ENCODE measurements at places on chromosomes 5 and 9.
A peak's percentile ranks its signal among the peaks of the same experiment; 100 is the strongest.

GRCh38 chr9:136784249-136784996 is 6.7 kb upstream of the TMEM141 start:
- DNase-seq: peak; percentile 65

DNA sequence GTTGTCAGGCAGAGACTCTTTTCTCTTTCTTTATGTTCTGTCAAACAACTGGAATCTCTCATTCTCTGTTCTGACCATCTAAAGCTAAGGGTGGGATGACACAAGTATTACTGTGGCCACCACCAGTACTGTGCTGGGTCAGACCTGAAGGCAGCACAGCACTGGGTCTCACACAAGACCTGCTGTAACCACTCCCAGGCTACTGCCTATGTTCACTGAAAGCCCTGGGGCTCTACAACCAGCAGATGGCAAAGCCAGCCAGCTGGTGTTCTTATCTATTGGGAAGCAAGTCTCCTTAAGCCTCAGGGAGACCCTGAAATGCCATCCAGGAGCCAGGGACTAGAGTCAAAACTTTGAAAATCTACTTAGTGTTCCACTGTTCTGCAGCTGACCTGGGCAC is 189.5 kb downstream of the SLCO4C1 start:
- DNase-seq: no peak

GRCh38 chr5:8756498-8757084 is 789.3 kb downstream of the SEMA5A start:
- peak; percentile 83 for DNase-seq

GRCh38 chr5:66718374-66719002 is 122.3 kb downstream of the MAST4 start:
- no peak for DNase-seq

DNA sequence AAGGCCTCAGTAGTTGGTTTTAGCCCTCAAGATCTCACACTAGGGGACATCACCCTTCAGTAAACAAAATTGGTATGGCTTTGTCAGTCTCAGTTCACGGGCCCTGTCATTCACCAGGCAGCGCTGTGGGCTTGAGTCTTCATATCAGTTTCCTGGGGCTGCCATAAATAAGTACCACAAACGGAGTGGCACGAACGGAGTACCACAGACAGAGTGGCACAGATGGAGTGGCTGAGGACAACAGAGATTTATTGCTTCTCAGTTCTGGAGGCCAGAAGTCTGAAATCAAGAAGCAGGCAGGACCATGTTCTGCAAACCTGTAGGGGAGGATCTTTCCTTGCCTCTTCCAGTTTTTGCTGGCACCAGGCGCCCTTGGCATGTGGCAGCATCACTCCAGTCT is 37.5 kb downstream of the DYNC2I2 start:
- no peak for DNase-seq

GRCh38 chr9:107294756-107295155 is 11.7 kb downstream of the RAD23B start:
- no peak for DNase-seq

DNA sequence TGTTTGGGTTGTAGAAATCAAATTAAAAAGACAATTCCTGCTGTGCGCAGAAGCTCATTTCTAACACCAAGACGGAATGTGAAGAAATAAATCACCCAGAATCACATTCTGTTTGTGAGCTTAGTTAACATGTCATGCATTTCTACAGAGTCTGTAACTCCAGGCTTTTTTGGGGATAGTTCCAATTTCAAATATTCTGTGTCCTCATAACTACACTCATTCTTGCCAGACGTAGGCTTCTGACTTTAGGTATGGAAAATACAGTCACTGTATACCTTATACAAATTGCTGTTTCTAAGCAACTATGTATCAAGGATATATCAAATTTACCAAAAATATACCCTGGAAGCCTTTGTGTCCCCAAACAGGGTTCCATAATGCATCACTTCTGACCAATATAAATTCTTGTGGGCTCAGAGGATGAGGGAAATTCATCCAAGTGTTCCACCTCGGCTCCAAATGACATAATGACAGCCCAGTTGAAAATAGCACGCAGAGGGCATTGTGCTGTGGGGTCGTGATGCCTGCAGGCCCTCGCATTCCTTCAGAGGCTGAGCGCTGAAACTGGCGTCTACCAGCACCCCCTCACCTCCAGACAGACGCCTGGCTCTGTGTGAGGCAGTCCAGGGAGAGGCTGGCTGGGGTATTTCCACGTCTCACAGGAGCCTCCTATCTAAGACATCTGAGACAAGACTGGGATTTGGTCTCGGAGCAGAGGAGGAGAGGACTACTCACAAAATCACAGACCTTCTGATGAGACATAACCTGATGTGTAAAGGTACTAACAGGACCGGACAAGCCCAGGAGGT is 79.8 kb downstream of the KLF4 start:
- DNase-seq: no peak

DNA sequence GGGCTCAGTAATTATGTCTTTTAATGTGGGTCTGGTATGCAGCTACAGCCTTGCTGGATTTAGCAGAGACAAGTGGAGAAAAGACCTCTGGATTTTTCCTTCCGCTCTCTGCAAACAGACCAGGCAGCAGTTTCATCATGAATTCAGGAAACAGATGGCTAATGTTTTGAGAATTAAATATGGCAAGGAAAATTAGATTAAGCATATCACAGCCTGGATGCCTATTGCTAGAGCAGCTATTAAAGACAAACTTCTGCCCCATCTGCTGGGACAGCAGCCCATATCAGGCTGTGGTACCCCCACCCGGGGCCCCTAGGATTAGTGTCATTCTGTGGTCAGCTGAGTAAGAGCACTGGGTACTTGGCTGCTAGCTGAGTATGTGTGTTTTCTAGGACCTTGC is 6.2 kb downstream of the SKP2 start:
- no peak for DNase-seq

GRCh38 chr9:69030851-69031645 is 4.5 kb upstream of the FXN start:
- DNase-seq: no peak

- no peak for DNase-seq
Observed at GRCh38 chr5:56143373-56143714, 89.8 kb downstream of the ANKRD55 start.

DNA sequence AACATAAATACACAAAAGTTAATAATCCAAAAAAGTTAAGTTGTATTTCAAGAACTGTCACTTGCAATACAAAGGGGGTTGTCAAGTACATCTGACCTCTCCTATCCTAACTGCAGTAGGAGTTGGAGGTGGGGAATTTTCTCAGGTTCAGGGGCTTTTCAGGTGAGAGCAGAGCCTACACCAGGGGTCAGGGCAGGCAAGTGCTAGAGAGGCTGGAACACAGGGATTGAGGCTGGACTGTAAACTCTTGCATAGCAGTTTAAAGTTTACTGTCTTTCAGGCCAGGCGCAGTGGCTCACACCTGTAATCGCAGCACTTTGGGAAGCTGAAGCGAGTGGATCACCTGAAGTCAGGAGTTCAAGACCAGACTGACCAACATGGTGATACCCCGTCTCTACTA is 25.4 kb upstream of the RASGRF2 start:
- DNase-seq: no peak

GRCh38 chr5:132637241-132637640 is 20.7 kb upstream of the IL13 start:
- DNase-seq: no peak

DNA sequence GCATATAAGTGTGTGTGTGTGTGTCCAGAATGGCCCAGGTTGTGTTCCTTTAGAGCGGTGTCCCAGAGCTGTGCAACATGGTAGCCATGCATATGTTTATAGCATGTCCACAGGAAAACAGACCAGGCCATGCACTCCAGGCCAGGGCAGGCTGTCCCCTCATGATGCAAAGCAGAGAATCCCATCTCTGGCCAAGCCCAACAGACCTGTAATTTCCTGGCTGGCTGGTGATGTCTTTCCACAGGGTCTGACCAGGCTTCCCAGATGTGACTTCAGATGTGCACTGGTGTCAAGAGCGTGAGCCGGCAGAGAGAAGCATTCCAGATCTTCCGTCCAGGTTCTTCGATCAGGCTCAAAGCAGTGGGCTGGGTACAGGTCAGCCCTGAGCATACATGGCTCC is 21.1 kb upstream of the TCF7 start:
- no peak for DNase-seq

DNA sequence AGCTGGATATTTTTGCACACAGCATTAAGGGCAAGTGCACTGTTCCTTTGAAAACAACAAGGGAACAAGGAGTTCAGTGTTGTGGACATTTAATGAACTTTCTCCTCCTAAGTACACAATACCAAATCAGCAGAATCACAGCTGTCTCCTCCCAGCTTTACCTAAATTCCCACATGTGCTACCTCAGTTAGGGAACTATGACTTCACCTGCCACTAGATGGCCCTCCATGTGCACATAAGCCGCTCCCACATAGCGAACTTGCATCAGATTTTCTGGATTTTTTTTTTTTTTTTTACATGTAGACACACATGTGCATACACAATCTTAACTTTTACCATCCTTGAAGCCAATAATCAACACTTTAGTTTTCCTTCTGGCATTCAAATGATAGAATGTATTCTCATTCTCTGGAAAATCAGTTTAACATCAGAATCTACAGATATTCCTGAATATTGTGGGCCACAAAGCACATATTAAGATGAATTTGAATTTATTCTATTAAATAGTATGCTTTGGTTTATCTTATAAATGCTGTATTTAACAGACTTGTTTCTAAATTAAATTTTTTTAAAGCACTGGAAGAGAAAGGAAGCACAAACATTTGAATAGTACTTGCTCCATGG is 123.6 kb downstream of the PALM2AKAP2 start:
- DNase-seq: peak; percentile 68

DNA sequence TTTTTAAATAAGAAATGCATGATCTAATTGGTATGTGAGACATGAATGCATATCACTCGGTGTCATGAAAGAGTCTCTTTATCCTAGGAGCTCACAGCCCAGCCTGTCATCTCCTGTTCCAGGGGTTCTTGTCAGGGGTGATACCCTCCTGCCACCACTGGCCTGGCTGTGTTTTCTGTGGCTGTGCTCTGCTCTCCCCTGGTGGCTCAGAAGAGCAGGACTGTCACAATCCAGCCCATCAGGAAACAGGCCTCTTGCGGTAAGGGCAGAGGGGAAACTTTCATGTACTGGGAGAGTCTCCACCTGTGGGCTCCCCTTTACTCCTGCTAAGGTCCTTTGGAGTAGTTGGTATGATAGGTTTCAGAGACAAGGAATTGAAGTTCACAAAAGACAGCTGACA is 240.2 kb upstream of the GLRA1 start:
- DNase-seq: no peak

DNA sequence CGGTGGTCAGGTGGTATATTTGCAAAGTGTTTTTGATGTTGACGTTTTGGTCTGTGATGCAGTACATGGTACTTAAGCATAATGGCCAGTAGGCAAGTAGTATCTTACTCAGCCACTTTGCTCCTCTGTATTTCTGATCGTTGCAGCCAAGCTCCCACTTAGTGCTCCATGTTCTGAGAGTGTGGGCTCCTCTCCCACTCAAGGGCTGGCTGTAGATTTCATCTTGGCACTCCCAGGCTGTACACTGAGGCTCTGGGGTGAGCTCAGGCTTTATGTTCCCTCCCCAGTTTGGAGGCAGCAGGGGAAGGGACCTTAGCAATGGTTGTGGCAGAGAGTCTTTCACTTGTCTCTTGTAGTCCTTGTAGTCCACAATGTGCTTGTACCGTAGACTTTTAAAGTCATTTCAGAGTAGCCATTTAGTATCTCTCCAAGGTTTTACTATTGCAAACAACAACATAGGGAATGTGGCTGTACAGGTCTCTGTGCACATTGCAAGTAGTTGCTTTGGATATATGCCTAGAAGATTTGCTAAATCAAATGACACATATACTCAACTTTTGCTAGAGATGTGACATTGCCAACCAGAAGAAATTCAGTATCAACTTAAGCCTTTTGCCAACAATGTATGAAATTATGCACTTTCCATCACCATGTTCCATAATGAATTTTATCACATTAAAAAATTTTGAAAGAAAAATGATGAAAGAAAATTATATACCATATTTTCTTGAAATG is 304.3 kb upstream of the CTNND2 start:
- no peak for DNase-seq

- DNase-seq: no peak
Observed at GRCh38 chr5:143314659-143315058, 88.8 kb downstream of the NR3C1 start.

DNA sequence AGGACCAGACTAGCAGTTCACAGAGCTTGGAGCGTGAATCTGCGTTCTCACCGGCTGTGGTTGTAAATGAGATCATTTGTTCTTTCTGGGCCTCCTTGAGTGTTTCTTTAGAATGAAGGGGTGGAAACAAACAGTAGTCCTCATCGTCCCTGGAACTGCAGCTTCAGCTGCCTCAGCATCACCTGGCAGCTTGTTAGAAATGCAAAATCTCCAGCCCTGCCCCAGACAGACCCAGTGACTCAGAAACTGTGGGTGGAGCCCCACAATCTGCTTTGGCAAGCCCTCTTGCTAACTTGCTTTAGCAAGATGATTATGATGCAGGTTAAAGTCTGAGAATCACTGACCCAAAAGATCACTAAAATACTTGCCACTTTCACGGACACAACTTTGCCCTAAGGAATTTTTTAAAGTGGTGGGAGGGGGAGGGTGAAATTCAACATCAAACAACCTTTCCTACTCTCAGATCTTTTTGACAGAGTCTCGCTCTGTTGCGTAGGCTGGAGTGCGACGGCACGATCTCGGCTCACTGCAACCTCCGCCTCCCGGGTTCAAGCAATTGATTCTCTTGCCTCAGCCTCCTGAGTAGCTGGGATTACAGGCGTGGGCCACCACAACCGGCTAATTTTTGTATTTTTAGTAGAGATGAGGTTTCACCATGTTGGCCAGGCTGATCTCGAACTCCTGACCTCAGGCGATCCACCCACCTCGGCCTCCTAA is 86.0 kb downstream of the BRINP1 start:
- DNase-seq: no peak

DNA sequence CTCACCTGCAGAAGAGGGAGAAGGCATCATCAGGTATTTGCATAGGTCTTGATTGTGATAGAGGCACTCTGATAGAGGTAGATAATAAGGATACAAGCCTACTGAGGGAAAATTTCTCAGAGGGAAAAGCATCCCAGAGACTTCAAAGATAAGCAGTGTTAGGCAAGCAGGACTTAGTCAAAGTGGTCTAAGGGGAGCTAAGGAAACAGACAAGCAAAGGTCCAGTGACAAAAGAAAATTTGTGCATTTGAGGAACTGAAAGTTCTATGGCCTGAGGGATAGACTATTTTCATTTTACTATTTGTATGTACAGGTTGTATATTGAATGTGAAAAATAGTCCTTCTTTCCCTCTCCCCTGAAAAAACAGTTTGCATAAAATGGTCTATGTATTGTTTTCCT is 27.4 kb downstream of the OXCT1 start:
- DNase-seq: no peak

GRCh38 chr9:110095161-110095595 is 112.8 kb downstream of the C9orf152 start:
- DNase-seq: peak; percentile 26

DNA sequence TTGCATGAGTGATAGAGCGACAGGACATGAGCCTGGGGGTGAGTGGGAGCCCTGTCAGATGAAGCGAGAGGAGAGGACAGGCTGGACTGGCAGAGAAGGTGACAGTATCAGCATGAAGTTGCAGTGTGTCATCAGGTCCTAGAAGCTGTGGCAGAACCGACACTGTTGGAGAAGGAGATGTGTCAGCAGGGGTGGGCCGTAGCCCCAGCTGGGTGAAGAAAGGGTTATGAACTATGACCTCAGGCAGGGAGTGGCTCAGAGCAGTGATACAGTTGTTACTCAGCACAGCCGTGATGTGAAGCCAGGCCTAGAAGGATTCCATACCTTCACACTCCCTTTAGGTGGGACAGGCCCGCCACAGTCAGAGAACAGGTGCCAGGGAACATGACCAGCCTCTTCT is 7.6 kb downstream of the PCYOX1L start:
- no peak for DNase-seq

- DNase-seq: no peak
Observed at GRCh38 chr9:37559125-37559524, 17.1 kb downstream of the FBXO10 start.

- no peak for DNase-seq
Observed at GRCh38 chr9:100217536-100217935, 118.5 kb downstream of the INVS start.
